ENCODE measurements at places on chromosomes 3 and 15.
A peak's percentile ranks its signal among the peaks of the same experiment; 100 is the strongest.

DNA sequence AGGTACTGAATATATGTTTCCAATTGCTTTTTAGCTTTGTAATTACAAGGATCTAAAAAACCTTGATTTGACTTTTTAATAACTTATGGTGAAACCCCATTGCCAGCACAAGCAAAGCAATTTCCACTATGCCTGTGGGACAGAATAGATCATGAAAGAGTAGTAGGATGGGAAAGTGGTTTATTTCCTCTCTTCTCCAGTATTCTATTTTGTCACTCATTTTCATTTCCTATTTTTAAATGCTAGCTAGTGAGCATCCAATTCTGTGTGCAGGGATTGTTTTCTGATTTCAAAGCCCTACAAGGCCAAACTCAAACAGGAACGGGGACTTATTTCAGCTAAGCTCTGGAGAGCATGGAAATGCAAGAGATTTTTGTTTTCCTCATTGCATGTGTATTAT is 132.0 kb upstream of the TGFBR2 start:
- DNase-seq: no peak

DNA sequence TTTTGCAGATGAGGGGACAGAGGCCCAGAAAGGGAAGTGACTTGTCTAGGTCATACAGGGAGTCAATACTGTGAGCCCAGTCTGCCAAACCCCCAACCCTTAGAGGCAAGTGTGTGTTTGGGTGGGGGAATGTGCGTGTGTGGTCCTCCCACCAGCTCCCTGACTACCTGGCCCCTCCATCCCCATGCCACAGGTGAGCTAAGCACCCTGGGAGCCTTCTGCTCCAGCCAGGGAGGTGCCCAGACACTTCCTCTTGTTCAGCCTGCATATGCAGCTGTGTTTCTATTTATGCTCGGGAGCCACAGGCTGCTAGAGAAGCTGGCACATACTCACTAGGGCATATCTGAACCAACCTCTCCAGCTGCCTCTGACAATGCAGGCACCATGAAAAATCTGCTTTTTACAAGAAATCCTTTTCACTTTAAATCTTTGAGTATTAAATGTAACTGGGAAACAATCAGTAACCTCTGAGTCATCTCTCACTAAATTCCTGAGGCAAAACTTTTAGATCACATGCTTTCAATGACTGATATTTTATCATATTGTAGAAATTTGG is 20.7 kb downstream of the TBC1D2B start:
- DNase-seq: no peak

DNA sequence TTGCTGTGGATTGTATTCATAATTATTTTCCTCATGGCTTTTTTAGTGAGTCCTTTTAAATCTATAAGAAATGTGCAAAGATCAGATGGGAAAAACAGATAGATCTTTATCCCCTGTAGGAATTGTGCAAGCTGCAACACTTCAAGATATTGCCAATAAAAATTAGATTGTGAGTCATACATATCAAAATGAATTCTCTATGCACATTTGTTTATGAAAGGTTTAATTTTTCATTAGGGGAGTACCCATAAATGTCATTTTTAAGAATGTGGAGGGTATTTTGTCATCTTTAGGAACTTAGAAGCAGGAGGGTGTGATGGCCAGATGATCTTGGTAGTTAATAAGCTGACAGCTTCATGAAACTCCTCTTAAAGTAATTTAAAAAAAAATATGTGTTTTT is 2.9 kb downstream of the PIAS1 start:
- DNase-seq: no peak

GRCh38 chr15:89864958-89865739 is 28.6 kb downstream of the AP3S2 start:
- no peak for DNase-seq

DNA sequence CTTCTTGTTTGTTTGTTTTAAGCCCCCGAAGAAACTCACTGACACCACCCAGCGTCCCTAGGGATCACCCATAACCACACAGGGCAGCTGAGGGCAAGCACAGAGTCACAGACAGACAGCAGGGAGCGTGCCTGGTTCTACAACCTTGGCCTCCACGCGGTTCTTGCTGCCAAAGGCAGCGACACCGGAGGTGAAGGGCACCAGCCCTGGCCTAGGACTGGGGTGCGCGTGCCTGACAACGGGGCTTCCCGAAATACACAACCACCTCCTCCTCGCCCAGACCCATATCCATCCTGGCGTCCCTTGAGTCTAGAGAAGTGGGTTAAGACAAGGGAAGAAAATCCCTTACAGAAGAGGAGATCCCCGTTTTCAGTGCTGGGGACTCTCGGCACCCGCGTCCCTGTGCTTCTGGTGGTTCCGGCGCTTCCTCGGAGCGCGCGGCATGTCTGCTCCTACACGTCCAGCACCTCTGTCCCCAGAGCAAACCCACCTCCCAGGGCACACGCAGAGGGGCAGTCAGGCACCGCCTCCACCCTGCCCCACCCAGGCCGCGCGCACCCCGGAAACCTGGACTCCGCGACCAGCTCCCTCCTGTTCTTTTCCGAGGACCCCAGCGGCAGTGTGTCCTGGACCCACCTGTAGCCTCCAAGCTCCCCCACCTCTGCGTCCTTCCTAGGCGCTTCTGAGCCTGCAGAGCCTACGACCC is 911 bp downstream of the RFTN1 start:
- peak; percentile 68 for DNase-seq

DNA sequence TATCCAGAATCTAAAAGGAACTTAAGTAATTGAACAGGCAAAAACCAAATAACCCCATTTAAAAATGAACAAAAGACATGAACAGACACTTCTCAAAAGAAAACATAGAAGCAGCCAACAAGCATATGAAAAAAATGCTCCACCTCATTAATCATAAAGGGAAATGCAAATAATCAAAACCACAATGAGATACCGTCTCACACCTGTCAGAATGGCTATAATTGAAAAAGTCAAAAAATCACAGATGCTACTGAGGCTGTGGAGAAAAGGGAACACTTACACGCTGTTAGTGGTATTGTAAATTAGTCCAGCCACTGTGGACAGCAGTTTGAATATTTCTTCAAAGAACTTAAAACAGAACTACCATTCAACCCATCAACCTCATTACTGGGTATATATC is 220.7 kb downstream of the MEX3B start:
- DNase-seq: no peak

GRCh38 chr15:66696770-66697169 is 5.3 kb upstream of the SMAD6 start:
- no peak for DNase-seq

GRCh38 chr3:139718415-139718814 is 40.6 kb upstream of the NMNAT3 start:
- DNase-seq: peak; percentile 32

DNA sequence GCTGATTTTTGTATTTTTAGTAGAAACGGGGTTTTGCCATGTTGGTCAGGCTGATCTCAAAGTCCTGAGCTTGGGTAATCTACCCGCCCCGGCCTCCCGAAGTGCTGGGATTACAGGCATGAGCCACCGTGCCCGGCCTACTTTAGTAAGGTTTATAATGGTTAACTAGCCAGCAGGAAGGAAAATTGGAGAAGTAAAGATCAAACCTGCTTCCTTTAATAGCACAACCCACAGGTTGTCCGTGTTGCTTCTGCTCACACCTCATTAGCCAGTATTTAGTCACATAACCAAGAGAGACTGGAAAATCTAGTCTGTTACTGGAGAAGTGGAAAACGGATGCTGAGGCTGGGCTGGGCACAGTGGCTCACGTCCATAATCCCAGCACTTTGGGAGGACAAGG is 51.9 kb upstream of the TBL1XR1 start:
- DNase-seq: no peak

DNA sequence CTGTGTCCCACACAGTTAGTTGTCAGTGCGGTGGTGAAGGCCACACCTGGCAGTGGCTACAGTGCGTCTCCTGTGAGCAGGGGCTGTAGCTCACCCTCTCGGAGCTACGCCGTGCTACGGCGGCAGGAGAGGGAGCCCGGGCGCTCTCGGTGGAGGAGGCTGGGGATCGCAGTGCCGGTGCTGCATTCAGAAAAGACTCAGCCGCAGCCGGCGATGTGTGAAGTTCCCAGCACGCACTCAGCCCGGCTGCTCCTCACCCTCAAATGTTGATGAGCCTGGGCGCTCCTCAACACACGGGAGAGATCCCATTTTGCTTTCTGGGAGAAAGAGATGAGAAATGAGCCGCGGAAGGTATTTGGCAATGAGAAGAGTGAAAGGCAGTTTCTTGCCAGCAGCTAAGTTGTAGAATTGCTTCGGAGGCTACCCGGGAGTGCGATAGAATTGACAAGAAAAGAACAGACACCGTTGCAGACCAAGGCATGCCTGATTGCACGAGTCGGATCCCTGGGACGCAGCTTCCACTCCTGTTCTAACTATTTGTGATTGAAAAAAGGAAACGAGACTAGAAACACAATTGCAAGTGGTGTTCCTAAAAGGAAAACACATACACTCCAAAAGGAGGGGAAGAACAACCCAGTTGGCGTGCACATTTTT is at the start of gene UNC13C:
Gene UNC13C (plus strand): TSS at position 189 of the 654 bp plus-strand sequence. CDS start 34,463 bp downstream, outside the sequence.
- DNase-seq: peak; percentile 26

- DNase-seq: peak; percentile 54
Measured at GRCh38 chr15:70096215-70097062, 1.3 kb downstream of the TLE3 start.

DNA sequence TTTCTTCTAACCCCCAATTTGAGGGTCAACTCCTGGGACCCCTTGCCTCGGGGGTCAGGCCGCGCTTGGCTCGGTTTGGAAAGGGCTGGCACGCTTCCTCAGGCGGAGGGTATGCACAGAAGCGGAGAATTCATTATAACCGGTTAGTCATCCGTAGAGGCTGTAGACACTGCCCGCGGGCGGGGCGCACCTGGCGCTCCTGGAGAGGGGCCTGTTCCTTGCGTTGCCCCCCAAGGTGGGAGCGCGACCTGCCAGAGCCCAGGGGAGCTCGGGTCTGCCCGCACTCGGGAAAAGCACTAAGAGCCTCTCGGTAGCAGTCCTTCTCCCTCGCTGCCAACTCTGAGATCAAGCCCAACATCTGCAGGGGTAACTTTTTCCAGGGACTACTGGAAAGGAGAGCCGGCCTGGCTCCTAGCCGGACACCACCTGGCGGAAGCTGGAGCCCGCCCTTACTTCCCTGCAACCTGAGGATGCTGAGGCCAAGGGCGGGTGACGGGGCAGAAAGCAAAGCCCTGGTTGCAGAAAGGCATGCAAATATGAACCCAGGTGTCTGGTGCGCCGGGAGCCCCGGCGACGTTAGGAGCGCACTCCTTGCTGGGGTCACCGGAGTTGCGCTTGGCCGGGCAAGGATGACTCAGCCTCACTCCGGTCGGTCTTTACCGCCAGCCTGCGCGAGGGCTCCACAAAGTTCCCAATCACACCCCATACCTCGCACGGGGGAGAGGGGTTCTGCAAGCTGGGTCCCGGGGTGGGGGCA is 1.5 kb upstream of the CACNA2D3 start:
- DNase-seq: peak; percentile 44

GRCh38 chr3:76010252-76010651 is 224.9 kb upstream of the ZNF717 start:
- no peak for DNase-seq

- no peak for DNase-seq
Measured at GRCh38 chr15:78550815-78551214, 10.6 kb downstream of the PSMA4 start.

DNA sequence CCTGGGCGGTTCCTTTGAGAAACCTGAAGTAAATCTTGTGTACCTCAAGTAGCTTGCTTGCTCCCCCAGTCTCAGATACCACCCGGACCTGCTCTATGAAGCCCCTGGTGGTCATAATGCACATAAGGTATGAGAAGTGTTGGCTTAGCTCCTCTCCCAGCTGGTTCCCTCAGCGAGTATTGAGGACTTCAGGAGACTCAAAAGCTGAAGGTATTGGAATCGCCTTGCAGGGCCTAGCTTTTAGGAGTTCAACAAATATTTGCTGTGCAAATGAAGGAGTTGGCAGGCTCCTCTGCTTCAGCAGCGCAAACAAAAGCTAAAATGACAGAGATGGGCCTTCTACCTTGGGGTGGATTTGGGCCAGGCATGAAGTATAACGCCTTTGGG is 1.7 kb downstream of the CMTM8 start:
- peak; percentile 47 for DNase-seq

- no peak for DNase-seq
Measured at GRCh38 chr3:57646723-57647122, 46.2 kb downstream of the DENND6A start.

DNA sequence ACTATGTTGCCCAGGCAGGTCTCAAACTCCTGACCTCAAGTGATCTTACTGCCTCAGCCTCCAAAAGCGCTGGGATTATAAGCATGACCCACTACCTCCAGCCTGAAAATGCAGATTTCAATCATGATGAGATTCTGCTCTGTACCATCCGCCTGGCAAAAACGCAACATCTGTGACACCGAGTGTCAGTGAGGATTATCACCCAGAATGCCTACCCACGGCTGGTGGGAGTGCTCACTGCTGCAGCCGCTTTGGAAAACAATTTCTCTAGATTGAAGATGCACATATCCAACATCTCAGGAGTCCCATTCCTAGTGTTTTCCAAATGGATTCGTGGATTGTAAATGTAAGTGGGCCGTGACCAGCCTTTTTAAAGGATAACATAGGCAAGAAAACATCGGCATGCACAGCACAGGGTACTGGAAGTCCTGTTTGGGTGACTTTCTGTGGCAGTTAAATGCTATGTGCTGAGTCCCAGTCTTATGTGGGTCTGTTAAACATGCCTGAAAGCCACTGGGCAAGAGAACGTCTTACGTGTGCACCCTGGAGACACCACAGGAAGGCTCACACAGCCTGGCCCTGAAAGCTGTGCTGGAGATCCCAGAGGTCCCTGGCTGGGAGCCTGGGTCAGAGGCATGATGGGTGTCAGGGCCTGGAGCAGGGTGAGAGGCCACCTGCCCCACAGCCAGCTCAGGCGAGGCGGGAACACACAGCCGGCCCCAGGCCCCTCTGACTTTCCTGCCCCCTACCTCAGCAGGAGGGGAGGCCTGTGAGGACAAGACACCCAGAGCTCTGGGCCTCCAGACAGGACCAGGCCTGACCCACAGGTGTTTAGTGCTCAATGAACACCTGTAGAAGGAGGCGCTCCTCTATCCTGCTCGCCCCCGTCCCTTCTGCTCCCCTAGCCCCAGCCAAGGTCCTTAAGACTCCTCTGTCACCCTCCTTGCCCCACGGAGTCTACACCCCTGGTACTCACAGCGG is 918 bp downstream of the PRSS50 start:
- no peak for DNase-seq

GRCh38 chr15:49290191-49290590 is 120.1 kb downstream of the GALK2 start:
- DNase-seq: no peak

DNA sequence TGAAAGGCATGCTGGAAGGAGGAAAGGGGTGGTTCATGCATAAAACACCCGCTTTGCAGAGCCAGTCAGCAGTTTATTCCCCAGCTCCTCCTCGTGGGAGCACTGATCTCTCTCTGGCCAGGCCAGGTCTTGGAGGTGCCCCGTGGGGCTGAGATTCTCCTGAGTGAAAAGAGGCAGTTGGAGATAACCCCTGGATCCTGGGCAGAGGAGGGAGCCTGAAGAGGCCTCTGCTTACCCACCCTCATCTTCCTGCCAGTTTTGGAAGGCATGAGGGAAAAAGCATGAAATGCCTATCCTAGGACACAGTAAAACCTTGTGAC is 108.3 kb downstream of the SEMA5B start:
- DNase-seq: no peak

DNA sequence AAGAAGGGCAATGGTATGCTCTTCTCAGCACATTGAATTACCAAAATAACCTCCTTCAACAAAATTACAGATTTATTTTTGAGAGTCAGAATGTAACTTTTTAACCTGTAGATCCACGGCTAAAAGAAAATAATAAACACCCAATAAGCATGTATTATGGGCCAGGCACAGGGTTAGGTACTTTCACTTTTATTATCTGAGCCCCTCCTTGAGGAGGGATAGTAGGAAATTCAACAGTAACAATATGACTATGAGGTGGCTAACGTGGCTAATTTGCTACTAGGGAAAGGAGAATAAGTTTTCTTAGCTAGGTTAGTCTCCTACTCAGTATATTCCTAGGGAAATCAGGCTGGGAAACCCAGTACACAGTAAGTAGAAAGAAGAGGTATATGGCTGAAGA is 306.9 kb downstream of the GAP43 start:
- no peak for DNase-seq
